Ovary (tissue), 10 donors: ENCODE measurements at places on chromosomes 2 and 18. TPM values are rescaled to one million over a fixed set of nuclear protein-coding genes. Genes with fewer than 3 reads are reported as not detected.

DNA sequence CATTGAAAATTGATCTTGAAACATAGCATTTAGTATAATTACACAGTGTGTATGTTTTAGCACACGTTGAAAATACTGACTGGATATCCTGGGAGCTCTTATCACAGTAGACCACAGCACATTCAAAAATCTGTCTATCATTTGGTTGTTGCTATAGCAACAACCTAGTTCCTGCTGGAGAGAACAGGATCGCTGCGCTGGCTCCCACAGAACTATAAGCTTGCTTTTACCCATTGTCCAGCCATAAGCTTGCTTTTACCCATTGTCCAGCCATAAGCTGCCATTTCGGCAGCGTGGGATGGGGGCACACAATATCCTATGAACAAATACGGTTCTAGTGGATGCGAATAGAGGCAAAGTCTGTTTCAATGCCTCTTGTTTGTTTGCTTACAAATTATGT lies 70.4 kb upstream of the ST6GAL2 start:
- no peak overlapping the region for H3K4me3 ChIP-seq
- DNase-seq, result no peak
- no peaks in the 10 kb centered on the region for H3K4me1 ChIP-seq
- H3K36me3 ChIP-seq, result no peaks in the 10 kb centered on the region
- H3K27me3 ChIP-seq, result no peaks in the 10 kb centered on the region

GRCh38 chr2:134676960-134677359 lies 41.8 kb downstream of the TMEM163 start:
- no peak overlapping the region for H3K4me3 ChIP-seq
- no peak overlapping the region for H3K27ac ChIP-seq
- no peak for DNase-seq

DNA sequence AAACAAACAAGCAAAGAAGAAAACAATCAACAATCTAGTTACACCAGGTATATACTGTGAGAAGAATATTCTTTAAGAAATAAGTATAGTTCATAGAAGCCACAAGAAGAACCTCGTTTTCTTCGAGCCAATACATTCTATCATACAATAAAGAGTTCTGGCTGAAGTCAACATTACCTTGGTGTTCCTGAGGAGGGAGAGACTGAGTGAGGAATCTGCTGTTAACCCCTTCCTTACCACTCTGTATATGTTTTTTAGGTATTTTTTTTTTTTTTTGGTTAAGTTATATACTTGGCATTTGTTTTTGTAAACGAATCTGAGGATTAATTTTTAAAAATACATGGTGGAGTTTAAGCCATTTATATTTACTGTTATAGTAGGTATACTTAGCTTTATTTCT lies 412.5 kb downstream of the NUP35 start:
- no peaks in the 10 kb centered on the region for H3K27me3 ChIP-seq
- no peak overlapping the region for H3K27ac ChIP-seq
- H3K36me3 ChIP-seq, result no peaks in the 10 kb centered on the region
- no peaks in the 10 kb centered on the region for H3K4me1 ChIP-seq

SH2D6 gene
- total RNA-seq, result not detected

GRCh38 chr2:107414376-107414775 lies 412.3 kb upstream of the RGPD4 start:
- no peaks in the 10 kb centered on the region for H3K4me1 ChIP-seq
- H3K4me3 ChIP-seq, result no peak overlapping the region
- H3K27me3 ChIP-seq, result no peaks in the 10 kb centered on the region
- no peak for DNase-seq
- no peak overlapping the region for H3K27ac ChIP-seq
- no peaks in the 10 kb centered on the region for H3K36me3 ChIP-seq

GRCh38 chr18:58758606-58759005 lies 87.3 kb downstream of the MALT1 start:
- H3K27ac ChIP-seq, result no peak overlapping the region
- H3K4me3 ChIP-seq, result no peak overlapping the region
- peaks cover 1% of the 10 kb centered on the region for H3K4me1 ChIP-seq

DNA sequence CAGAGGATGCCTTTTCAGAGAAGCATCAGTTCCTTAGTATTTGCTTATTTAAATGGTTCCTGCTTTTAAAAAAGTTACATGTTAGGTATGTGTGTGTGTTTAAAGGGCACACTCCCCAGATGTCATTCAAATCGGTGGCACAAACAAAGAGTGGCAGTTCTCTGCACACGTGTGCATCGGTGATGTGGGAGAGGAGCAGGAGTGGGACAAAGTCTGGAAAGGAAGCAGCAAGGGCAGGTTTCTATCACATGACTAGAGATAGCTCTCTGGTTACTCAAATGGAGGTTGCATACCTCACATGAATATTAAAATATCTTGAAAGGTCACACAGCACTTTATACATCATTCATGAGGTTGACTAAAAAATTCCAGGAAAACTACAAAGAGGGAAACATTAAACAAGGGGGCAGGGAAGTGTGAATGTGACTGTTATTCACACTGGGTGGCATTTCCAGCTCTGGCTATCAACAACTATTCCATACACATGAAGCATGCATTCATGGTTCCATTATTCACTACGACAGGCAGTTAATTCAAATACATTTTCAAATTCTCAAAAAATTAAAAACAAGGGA lies 64.7 kb downstream of the SEPTIN10 start:
- no peak overlapping the region for H3K27ac ChIP-seq
- no peaks in the 10 kb centered on the region for H3K4me1 ChIP-seq
- H3K27me3 ChIP-seq, result no peaks in the 10 kb centered on the region
- H3K36me3 ChIP-seq, result no peaks in the 10 kb centered on the region

DNA sequence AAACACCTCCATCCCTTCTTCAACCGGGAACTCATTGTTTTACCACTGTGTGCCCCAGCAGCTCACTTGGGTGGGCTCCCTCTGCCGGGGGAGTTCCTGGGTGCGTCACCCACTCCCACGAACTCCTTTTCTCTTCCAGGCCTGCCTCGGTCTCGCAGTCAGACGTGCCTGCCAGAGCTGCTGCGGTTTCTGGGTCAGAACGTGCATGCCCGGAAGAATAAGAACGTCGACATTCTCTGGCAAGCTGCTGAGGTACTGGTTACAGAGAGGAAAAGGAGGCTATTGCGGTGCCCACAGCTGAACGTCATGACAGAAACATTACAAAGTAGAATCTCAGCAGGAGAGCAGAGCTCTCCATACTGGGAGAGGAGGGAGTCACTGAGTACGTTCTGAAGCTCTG lies 35.6 kb downstream of the COA5 start:
- no peak overlapping the region for H3K4me3 ChIP-seq
- H3K4me1 ChIP-seq, result no peaks in the 10 kb centered on the region
- no peaks in the 10 kb centered on the region for H3K27me3 ChIP-seq
- DNase-seq, result no peak
- H3K27ac ChIP-seq, result no peak overlapping the region

- H3K27me3 ChIP-seq, result no peaks in the 10 kb centered on the region
- no peaks in the 10 kb centered on the region for H3K4me1 ChIP-seq
Observed at GRCh38 chr2:143442193-143442592, 313.0 kb downstream of the ARHGAP15 start.
